ENCODE measurements at places on chromosomes 11 and 22.

DNA sequence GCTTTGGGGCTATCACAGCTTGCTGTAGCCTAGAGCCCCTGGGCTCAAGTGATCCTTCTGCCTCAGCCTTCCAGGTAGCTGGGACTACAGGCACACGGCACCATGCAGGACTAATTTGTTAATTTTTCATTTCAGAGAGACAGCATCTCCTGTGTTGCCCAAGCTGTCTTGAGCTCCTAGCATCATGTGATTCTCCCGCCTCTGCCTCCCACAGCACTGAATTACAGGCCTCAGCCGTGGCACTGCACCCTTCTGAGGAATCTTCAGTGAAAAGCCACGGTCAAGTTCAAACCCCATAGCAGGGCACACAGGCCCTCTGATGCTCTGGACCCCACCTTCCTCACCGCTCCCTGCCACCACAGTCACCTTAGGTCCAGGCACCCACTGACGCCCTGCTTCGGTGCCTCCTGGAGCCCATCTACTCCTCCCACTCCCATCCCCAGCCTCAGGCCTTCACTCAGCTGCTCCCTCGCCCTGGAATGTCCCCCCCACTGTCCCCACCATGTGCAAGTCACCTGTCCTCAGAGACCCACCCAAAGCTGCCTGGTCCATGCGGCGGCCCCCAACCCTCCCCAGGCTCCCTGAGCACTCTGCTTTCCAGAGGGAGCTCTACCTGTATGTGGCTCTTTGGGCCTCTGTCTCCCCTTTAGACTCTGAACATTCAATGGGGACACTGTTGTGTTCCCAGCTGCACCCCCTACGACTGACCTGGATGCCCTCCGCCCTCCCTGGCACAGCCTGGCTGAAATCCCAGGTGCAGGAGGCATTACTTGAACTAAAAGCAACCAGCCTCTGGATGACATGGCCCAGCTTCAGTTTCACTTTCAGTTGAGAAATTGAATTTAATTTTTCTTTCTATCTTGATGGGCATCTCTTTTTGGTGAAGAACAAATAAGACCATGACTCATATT lies 1.6 kb downstream of the APOL2 start:
- H3K36me3 ChIP-seq = no peaks in the 10 kb centered on the region
- peaks cover 18% of the 10 kb centered on the region for H3K4me1 ChIP-seq
- no peak overlapping the region for H3K4me3 ChIP-seq
- DNase-seq = no peak
- no peaks in the 10 kb centered on the region for H3K27me3 ChIP-seq
- H3K27ac ChIP-seq = peak overlapping the region; percentile 89

GRCh38 chr22:25641650-25642049 lies 77.2 kb downstream of the GRK3 start:
- no peak for DNase-seq
- H3K36me3 ChIP-seq = no peaks in the 10 kb centered on the region
- H3K4me3 ChIP-seq = no peak overlapping the region
- no peaks in the 10 kb centered on the region for H3K27me3 ChIP-seq
- H3K4me1 ChIP-seq = no peaks in the 10 kb centered on the region
- no peak overlapping the region for H3K27ac ChIP-seq

GRCh38 chr11:111733016-111733415 lies 33.2 kb downstream of the PPP2R1B start:
- H3K27ac ChIP-seq = peak overlapping the region; percentile 96
- DNase-seq = peak; percentile 56
- H3K4me3 ChIP-seq = no peak overlapping the region

- no peak overlapping the region for H3K27ac ChIP-seq
- H3K36me3 ChIP-seq = no peaks in the 10 kb centered on the region
- no peaks in the 10 kb centered on the region for H3K4me1 ChIP-seq
- H3K27me3 ChIP-seq = no peaks in the 10 kb centered on the region
Observed at GRCh38 chr11:2156416-2157182, 4.4 kb downstream of the INS start.

GRCh38 chr11:63536669-63537292 lies at the start of gene PLAAT4:
TSS of gene PLAAT4 (plus strand) at chr11:63536808. CDS start at chr11:63536869, 61 bp downstream.
- H3K4me1 ChIP-seq = peaks cover 12% of the 10 kb centered on the region
- H3K27me3 ChIP-seq = no peaks in the 10 kb centered on the region
- no peak within 1 kb of the TSS for H3K4me3 ChIP-seq
- peak; percentile 50 for DNase-seq

DNA sequence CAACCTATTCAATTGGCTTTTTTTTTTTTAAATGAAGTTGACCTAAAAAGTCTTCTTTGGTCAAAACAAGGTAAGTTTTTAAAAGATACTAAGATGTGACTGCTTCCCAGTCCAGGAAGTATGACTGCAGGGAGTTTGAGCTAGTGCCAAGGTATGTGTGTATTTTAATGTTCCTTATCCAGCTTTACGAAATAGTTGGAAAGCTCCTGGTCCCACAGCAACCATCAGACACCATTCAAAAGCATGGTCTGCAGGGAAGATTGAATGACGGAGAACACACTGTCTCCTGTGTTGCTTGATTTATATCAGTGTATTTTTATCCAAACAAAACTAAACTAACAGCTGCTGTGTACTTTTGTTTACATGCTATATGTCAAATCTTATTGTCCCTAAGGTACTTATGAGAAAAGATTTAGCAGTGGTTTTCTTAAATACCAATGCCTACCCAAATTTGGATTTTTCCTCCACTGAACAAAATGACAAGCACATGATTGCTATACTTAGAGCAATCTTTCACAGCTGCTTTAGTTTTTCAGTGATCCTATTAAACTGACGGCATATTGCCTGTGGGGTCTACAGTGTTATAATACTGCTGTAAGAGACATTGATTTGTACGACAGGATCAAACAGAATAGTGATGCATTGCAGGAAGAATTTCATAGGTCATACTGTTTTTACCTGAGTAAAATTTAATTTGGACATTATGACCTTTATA lies 122.9 kb downstream of the DCDC1 start:
- no peak overlapping the region for H3K4me3 ChIP-seq
- no peaks in the 10 kb centered on the region for H3K27me3 ChIP-seq
- H3K27ac ChIP-seq = no peak overlapping the region
- no peaks in the 10 kb centered on the region for H3K36me3 ChIP-seq
- no peak for DNase-seq

GRCh38 chr22:35406443-35406842 lies 6.5 kb downstream of the MCM5 start:
- no peak for DNase-seq
- H3K27me3 ChIP-seq = no peaks in the 10 kb centered on the region
- no peaks in the 10 kb centered on the region for H3K4me1 ChIP-seq
- no peak overlapping the region for H3K4me3 ChIP-seq

- H3K4me1 ChIP-seq = peaks cover 16% of the 10 kb centered on the region
- peak overlapping the region; percentile 57 for H3K4me3 ChIP-seq
- peaks cover 59% of the 10 kb centered on the region for H3K27me3 ChIP-seq
Observed at GRCh38 chr11:27719546-27719925, 19.3 kb upstream of the BDNF start.

DNA sequence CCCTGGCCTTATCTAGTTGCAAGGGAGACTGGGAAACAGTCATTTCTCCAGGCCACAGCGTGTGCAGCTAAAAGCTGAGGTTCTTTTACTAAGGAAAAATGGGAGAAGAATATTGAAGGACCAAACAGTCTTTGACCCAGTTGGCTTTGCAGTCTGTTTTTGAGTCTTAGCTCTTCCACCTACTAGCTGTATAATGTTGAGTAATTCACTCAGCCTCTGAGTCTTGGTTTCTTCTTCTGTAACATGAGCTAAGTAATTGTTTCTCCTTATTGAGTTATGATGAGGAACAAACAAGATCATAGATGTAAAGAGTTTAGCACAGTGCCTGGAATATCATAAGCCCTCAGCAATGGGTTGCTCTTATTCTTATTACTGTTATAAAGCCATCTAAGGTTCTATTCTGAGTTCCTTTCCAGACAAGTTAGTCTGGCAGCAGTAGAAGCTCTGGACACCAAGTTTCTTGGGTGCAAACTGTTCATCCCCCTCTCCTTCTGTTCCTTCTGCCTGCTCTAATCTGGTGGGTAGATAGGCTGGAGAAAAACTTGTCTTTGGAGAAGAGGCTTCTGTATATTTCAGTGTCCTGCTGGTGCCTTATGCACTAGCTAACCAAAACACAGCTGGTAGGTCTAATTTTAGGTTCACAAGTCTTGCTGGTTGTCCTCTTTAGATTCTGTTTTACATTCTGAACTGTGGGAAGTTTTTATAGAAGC lies 13.5 kb downstream of the TRIM44 start:
- no peaks in the 10 kb centered on the region for H3K4me1 ChIP-seq
- H3K4me3 ChIP-seq = no peak overlapping the region
- H3K36me3 ChIP-seq = no peaks in the 10 kb centered on the region
- H3K27me3 ChIP-seq = no peaks in the 10 kb centered on the region
- DNase-seq = no peak

DNA sequence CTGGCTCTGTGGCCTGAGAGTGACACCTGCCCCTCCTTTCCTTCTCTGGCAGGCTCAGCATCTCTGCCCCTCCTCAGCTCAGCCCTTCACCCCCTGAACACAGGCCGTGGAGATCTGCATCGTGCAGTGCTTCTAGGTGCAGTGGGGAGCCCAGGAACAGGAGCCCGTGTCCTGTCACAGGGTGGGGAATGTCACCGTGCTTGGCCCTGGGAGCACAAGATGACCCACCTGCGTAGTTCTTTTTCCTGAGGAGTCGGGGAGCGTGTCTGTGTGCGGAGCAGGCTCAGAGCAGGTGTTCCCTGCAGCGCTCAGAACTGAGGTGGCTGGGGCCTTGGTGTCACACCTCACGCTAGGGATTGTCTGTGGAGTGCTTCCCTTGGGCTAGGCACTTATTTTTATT lies 10.6 kb downstream of the TBC1D22A start:
- peaks cover 26% of the 10 kb centered on the region for H3K4me1 ChIP-seq
- DNase-seq = no peak
- no peaks in the 10 kb centered on the region for H3K27me3 ChIP-seq

- no peaks in the 10 kb centered on the region for H3K4me1 ChIP-seq
- H3K27ac ChIP-seq = no peak overlapping the region
- DNase-seq = no peak
- H3K27me3 ChIP-seq = no peaks in the 10 kb centered on the region
- H3K4me3 ChIP-seq = no peak overlapping the region
Observed at GRCh38 chr22:43854121-43854785, 8.1 kb downstream of the SULT4A1 start.

GRCh38 chr22:42368379-42369249 lies 63.6 kb downstream of the NFAM1 start:
- peak overlapping the region; percentile 38 for H3K4me3 ChIP-seq
- peaks cover 34% of the 10 kb centered on the region for H3K4me1 ChIP-seq
- peaks cover 17% of the 10 kb centered on the region for H3K27me3 ChIP-seq
- DNase-seq = peak; percentile 38

- peak within 1 kb of the TSS; percentile 45 for H3K4me3 ChIP-seq
- peaks cover 39% of the 10 kb centered on the region for H3K27me3 ChIP-seq
- H3K36me3 ChIP-seq = no peaks in the 10 kb centered on the region
- DNase-seq = peak; percentile 57
- H3K4me1 ChIP-seq = peaks cover 7% of the 10 kb centered on the region
Observed at GRCh38 chr22:18110194-18110953, at the start of gene TUBA8. TSS of gene TUBA8 (plus strand) at chr22:18110809. CDS start at chr22:18110866, 57 bp downstream.

DNA sequence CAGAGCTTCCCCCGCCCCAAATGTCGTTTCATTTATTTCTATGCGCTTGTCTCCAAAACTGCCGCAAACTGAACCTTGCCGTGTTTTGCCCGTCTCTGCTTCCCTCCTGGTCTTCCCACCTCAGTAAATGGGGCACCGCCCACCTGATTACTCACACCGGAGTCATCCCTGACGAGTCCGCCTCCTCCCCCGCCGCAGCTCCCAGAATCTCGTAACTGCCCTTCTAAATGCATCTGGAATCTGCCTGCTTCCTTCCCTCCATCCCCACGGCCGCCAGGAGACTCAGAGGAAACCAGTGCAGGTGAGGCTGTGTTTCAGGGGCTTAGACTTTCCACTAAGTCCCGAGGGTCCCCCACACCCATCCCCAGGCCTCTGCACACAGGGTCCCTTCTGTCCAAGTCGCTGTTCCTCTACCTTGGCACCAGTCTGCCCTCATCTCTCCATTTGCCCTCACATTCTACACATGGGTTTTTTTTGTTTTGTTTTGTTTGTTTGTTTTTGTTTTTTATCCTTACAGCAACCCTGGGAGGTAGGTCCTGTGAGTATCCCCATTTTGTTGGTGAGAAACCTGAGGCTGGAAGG lies 62.6 kb upstream of the PHF21B start:
- H3K36me3 ChIP-seq = no peaks in the 10 kb centered on the region
- DNase-seq = peak; percentile 63

DNA sequence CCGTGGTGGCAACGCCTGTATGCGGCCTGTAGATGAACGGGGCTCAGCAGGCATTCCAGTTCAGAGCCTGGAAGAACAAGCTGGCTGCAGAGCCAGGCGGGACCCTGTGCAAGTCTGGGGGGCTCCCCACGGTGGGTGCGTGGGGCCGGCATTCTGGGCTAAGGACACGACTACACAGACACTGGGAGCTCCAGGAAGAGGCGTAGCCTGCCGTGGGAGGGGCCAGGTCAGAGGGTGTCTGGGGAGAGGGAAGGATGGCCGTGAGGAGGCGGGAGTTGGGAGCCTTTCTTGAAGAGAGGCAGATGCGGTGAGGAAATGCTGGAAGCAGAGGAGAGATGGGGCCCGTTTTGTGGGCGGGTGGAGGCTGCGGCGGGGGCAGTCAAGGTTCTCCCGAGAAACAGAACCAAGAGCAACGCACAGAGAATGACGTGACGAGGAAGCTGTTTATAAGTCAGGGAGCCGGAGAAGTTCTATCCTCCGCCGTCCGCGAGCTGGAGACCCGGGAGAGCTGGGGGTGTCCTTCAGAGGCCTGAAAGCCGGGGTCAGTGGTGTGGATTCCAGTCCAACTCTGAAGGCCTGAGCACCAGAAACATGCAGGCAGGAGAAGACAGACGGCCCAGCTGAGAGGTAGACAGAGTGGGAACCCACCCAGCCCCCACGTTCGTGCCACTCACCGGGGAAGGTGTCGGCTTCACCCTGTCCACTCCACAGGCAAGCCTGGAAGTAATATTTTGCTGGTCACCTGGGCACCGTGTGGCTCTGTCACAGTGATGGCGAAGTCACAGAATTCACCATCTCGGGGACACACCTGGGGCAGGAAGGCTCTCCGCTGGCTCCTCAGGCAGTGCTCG lies 529.6 kb downstream of the BRD1 start:
- no peak overlapping the region for H3K4me3 ChIP-seq
- H3K27me3 ChIP-seq = no peaks in the 10 kb centered on the region
- no peaks in the 10 kb centered on the region for H3K4me1 ChIP-seq
- no peak for DNase-seq

- no peaks in the 10 kb centered on the region for H3K36me3 ChIP-seq
- no peaks in the 10 kb centered on the region for H3K4me1 ChIP-seq
- DNase-seq = no peak
- no peaks in the 10 kb centered on the region for H3K27me3 ChIP-seq
- no peak overlapping the region for H3K4me3 ChIP-seq
Observed at GRCh38 chr22:30832407-30832987, 136.1 kb downstream of the MORC2 start.

- H3K27ac ChIP-seq = no peak overlapping the region
- H3K36me3 ChIP-seq = no peaks in the 10 kb centered on the region
- no peaks in the 10 kb centered on the region for H3K4me1 ChIP-seq
- no peaks in the 10 kb centered on the region for H3K27me3 ChIP-seq
- no peak overlapping the region for H3K4me3 ChIP-seq
Observed at GRCh38 chr11:123698546-123699127, 42.8 kb downstream of the ZNF202 start.

Data from hepatocyte (in vitro differentiated cells).